ENCODE measurements at places on chromosomes 11 and 22. TPM values are rescaled to one million over a fixed set of nuclear protein-coding genes. Genes with fewer than 3 reads are reported as not detected.

DNA sequence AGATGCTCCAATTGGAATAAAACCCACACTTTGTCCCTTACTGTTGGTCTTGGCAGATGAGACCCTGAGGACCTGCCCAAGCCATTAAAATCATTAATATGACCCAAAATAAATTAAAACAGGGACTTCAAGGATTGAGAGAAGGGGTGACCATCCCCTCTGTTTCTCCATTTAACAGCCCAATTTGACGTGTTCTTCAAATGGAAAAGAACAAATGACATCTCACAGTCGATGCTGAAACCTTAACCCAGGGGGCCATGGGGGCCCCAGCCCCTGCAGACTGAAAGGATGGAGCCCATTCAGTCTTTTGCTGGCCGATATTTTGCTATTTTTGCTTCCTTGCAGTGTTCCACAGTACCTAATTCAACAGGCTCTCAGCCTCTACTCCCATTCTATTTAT is 20.5 kb downstream of the ZNF74 start:
- no peak for DNase-seq

DNA sequence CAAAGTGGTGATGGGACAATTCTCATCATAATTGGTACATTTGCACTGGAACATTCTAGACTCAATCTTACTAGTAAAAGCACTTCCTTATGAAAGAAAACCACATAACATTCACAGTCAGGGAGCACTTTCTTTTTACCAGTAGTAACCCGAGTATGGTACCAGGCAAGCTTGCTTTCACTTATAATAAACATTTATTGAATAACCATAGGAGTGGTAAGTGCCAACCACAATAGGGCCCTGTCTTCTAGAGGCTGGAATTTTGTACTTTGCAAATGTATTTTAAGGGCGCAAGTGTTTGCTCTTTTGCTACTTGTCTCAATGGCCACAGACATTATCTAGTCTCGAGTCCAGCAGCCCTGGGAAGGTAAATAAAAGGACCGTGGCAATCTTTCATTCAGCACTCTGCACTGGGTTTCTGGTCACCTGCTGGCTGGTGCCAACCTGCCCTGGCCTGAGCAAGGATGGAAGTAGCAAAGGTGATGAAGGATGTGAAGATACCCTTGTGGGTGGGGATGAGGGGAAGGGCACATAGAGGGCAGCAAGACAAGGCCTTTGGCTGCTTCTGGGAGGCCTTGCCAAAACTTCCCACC is 24.2 kb downstream of the C22orf31 start:
- DNase-seq, result no peak

DNA sequence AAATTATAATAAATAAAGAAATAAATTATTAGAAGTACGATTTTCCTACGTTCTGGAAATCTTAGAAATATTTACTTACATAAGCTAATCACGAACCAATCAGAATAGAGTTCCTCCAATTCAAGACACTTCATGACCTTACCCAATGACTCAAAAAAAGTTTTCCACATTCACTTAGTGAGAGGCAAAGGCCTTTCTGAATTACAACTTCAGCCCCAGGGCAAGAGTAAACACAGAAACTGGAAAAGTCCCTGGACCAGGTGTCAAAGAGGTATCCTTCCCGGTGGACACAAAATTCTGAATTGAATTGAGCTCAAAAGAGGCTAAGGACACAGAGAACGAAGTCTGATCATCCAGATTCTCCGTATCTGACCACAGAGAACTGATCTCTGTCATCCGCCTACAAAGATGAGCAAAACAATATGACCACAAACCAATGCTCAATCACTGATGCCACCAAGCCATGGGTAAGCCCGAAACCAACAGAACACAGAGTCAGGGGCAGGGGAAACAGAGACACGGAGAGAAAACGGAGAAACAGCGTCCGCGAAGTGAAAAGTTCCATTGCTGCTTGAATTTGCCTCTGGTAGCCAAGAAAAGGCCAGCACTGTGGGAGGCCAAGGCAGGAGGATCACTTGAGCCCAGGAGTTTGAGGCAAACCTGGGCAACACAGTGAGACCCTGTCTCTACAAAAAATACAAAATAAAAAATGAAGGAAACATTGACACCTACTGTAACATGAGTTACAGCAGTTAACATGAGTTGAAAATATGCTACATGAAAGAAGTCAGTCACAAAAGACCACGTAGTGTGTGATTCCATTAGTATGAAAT is 6.8 kb downstream of the BID start:
- DNase-seq, result no peak

DNA sequence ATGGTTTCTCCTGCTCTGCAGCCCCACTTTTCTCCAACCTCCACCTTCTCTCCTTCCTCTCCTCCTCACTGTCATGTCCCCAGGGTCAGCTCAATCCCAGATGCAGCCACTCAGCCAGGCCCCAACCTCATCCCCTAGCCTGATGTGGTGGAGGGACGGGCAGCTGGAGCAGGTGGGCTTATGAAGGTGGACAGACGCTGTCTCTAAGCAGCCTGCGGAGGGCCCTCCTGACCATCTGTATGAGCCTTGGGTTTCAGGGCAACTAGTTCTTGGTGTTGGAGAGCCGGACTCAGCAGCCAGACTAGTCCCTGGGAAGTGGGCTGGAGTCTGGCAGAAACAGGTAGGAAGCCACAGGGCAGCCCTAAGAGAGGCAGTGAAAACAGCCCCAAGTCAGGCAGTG is 18.1 kb downstream of the CRYBB2 start:
- DNase-seq, result no peak

DNA sequence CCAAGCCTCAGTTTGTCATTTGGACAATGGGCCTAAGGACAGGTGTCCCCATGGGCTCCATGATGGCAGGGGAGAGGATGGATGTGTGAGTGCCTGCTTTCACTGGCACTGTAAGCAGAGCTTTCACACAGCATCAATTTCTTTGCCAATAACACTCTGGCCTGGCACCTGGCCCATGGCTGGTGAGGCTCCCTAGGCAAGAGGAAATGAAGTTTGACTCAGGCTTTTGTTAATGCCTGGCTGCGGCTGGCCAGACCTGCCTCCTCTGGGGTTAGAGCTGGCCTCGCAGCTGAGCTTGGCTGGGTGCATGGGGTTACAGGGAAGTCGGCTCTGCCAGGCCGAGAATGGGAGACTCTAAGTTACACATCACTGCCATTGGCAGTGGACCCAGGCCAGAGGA is 30.0 kb upstream of the SEZ6L start:
- DNase-seq, result no peak

DNA sequence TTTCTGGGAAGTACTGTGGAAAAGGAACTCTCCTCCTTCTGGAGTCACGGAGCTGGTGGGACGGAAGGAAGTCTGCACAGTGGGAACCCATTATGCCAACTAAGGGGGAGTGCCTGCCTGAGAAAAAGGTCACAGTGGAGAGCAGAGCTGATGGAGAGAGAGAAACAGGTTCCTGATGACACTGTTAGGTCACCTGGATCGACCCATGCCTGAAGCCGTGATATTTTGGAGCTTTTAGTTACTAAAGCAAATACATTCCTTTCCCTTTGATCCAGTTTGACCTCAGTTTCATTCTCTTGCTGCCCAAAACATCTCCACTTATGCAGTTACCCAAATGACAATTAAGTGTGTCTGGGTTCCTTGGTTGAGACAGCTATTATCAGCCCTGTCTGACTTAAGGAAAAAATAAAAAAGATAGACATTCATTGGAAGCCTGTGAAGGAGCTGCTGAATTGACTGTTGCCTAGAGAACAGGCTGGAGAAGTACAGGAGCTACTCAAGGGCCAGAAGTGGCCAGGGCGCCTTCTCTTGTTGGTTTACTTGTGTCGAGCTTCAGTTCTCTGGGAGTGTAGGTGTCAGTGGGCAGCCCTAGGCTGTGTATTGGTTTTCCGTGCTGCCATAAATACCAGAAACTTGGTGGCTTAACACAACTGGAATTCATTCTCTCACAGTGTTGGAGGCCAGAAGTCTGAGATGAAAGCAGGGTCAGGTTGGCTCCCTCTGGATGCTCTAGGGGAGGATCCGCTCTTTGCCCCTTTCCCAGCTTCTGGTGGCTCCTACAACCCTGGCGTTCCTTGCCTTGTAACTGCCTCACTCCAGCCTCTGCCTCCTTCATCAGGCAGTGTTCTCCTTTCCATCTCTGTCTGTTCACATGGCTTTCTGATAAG is 13.6 kb downstream of the MRGPRD start:
- DNase-seq, result no peak

GRCh38 chr11:117704395-117705100 is 92.5 kb downstream of the DSCAML1 start:
- DNase-seq, result no peak

GRCh38 chr11:78386215-78386941 is 31.2 kb downstream of the GAB2 start:
- DNase-seq, result no peak

DNA sequence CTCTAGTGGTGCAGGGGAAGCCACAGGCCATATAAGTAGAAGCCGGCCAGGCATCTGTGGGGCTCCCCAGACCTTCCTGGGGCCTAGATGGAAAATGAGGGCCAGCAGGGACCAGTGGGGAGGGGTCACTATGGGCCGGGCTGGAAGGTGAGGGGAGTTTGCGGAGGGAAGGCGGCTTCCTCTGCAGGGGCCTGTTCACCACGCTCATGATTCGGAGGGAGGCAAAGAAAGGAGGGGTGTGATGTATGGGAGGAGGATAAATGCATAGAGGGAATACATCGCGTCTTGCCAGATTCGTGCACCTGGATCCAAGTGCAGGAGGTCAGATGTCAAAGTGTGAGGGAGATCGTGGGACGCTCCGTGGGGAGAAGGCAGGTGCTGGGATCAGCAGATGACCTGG is 6.9 kb downstream of the SLC16A8 start:
- no peak for DNase-seq

GRCh38 chr11:8759634-8760033 is 77.0 kb downstream of the RPL27A start:
- no peak for DNase-seq

- DNase-seq, result no peak
These were observed 533.5 kb downstream of the TBC1D22A start for GRCh38 chr22:47295982-47296381.

DNA sequence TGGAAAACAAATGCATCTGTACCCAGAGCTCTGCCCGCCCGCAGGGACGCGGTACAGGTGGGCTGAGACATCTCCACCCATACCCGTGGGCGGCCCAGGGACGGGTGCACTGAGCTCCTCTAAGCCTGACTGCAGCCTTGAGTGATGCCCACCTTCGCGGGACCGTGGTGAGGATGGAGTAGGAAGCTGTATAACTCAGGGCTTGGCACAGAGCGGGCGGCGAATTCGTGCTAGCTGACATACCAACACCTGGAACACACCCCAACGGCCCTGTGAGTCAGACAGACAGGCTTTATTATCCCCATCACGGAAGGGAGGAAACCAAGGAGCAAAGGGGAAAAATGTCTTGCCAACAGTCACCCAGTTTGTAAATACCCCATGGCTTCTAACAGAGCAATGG is 61.9 kb downstream of the SMCO4 start:
- no peak for DNase-seq

- no peak for DNase-seq
These were observed 166.4 kb downstream of the KIRREL3 start for GRCh38 chr11:126834149-126834548.

- no peak for DNase-seq
These were observed 23.7 kb downstream of the ADAMTS8 start for GRCh38 chr11:130404727-130405126.

DNA sequence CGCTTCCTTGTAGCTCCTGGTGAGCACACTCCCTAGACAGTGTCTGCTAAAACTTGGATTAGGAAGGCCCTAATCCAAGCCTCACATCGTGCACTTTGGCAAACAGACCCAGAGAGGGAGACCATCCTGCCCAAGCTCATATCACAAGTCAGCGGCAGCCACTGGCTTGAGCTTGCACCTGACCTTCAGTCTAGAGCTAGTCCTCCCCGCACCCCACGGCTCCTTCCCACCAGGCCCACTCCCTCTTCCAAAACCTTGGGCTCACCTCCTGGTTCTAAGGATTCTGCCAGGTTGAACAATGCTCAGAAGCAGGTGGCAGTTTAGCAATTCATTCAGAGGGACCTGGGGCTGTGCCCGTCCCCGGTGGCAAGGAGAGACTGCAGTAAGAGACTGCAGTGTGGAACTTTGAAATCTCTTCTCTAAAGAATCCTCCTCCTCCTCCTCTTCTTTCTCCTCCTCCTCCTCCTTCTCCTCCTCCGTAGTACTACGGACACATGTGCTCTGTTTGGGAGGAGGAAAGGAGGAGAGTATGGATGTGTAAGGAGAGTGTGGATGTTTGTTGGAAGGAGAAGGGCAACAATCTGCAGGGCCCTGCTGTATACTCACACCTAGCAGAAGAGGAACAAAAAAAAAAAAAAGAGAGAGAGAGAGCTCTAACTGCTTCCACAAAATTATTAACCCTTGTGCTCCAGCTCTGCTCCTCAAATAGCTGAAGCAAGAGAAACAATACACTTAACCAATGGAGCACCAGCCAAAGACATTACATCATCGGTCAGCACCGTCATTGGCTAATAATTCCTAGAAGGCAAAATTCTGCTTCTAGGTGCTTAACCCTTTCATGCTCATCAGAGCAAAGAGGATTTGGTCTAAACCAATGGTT is 6.0 kb downstream of the SYN3 start:
- DNase-seq, result no peak

- DNase-seq, result no peak
These were observed 45.0 kb downstream of the CBL start for GRCh38 chr11:119251114-119251513.

Gene XNDC1N
- 12.9 TPM for total RNA-seq

Gene KCTD14
- total RNA-seq, result 1.6 TPM

Gene TSGA10IP
- total RNA-seq, result 2.7 TPM

Gene SLC5A1
- total RNA-seq, result not detected

Gene FIBP
- 90.0 TPM for total RNA-seq

Gene TMEM223
- 23.4 TPM for total RNA-seq

Gene SIPA1
- total RNA-seq, result 17.5 TPM

All from neural crest cell (in vitro differentiated cells).